ENCODE measurements at places on chromosomes 6 and 20.

- DNase-seq: no peak
Observed at GRCh38 chr20:5822569-5822968, 72.4 kb downstream of the SHLD1 start.

- no peak for DNase-seq
Observed at GRCh38 chr6:53179961-53180651, 31.5 kb upstream of the GCM1 start.

DNA sequence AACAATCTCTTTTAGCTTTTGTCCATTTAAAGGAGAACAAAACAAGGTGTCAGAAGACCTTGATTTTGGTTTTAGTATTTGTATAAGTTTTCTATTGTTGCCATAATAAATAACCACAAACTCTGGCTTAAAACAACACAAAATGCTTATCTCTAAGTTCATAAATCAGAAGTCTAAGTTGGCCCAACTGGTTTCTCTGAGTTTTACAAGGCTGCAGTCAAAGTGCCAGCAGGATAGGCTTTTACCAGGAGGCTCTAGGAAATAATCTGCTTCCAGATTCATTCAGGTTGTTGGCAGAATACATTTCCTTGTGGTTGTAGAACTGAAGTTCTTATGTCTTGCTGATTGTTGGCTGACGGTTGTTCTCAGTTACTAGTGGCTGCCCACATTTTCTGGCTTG, 147.2 kb upstream of the HMGCLL1 start:
- DNase-seq: no peak

GRCh38 chr6:129575378-129576118, 134.4 kb downstream of the ARHGAP18 start:
- DNase-seq: no peak

DNA sequence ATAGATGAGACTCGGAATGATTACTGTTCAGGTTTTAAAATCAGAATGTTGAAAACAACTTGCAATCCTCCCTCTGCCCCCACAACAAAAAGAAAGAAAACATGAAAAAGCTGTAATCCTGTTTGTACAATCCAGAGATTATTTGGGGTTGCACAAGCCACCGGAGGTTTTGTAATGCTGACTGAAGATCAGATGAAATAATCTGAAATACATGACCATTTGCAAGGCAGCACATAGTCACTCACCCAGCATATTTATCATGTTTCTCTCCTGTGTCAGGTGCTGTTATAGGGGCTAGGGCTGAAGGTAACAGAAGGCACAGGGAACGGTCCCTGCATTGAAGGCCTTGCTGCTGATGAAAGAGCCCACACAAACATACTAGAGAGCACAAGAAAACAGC, 85.3 kb downstream of the SIM1 start:
- DNase-seq: no peak

GRCh38 chr6:29763491-29764289, 40.5 kb downstream of the HLA-F start:
- DNase-seq: no peak

DNA sequence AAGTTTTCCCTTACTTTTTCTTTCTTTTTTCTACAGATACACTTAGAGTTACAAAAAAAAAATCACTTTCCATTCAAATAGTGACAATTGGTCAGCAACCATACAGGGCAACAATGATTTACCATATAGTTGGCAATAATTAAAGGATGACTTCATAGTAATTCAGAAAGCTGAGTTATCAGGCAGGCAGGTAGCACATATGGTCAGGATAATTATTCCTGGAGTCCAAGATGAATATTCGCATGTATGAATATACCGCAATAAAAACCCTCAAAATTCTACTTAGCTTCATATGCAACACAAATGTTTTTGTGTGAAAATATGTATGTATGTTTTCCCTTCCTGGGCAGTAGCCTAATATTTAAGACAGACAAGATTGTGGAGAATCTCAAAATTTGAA, 34.5 kb downstream of the COL19A1 start:
- DNase-seq: no peak

GRCh38 chr6:137832110-137832509, 34.9 kb upstream of the TNFAIP3 start:
- DNase-seq: no peak

DNA sequence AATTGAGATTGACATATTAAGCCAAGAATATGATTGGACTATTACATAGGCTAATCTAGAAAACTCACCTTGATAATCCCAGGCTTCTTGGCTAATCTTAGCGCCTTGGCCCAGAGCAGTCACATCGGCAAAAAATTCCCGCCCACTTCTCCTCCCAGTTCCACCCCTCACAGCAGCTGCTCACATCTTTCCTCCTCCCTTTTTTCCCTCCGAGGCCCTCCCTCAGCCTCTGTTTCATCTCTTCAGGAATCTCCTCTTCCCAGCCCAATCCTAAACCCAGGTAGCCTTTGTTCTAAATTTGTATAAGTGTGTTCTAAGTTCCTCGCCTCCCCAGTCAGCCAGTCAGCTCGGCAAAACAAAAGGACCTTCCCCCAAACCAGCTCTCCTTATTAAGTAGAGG, 184.3 kb downstream of the PRKN start:
- no peak for DNase-seq

GRCh38 chr20:46237227-46237626, 71.1 kb downstream of the CDH22 start:
- no peak for DNase-seq

- peak; percentile 81 for DNase-seq
Observed at GRCh38 chr6:169831450-169832246, 80.2 kb downstream of the ERMARD start.

- DNase-seq: no peak
Observed at GRCh38 chr6:147132889-147133288, 71.3 kb upstream of the STXBP5 start.

- no peak for DNase-seq
Observed at GRCh38 chr20:31758991-31759390, 19.9 kb downstream of the TPX2 start.

GRCh38 chr6:106628658-106629102, 618 bp downstream of the RTN4IP1 start:
- DNase-seq: no peak

DNA sequence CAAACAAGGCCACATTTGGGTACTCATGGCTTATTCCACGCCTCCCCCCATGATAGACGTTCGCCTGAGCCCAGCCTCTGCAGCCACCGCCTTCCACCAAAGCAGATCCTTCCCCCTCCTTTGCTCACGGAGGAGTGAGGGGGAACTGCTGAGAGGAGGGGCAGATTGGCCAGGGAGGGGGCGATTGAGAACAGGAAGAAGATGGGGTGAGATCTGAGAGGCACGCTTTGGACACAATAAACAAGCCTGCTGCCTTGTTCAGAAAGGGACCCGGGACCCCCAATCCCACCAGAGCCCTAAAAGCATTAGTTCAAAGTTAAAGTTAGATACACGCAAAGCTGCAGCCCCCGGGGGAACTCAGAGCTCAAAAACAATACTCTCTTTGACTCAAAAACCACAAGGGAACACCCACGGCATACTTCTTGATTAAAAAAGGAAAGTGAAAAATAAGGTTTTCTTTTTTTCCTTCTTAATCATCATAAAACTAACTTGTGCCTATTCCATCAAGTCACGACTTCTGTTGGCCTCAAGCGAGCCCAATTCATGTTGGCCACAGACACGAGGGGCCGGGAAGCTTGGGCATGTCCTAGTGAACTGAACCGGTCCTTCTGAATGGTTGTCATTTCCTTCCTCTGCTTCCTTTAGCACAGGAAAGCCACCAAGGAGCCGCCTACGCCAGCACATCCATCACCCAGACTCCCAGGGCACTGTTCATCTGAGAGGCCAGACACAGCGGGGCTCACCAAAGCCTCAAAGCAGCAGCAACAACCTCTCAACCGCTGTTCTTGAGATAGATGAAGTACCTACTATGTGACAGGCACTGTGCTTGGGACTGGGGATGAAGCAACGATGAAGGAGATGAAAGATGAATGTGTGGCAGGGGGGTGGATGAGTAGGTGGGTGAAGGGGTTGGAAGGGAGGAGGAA, 44.7 kb downstream of the NFATC2 start:
- DNase-seq: peak; percentile 81

DNA sequence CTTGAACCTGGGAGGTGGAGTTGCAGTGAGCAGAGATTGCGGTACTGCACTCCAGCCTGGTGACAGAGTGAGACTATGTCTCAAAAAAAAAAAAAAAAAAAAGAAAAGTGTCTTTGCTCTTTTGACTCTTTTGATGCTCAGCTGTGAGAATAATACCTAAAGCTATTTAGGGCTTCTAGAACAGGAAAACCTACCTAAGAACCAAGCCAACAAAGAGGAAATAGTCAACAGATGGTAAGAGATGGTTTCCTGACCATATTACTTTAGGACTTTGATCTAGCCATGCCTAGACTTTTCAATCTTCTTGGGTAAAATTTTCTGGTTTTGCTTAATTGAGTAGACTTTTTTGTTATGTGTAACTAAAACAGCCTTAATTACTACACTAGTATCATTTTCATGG, 508.1 kb downstream of the EPHA7 start:
- no peak for DNase-seq

GRCh38 chr6:167449094-167449861, 124.4 kb downstream of the TTLL2 start:
- DNase-seq: no peak

- no peak for DNase-seq
Observed at GRCh38 chr6:84645563-84646266, 118.7 kb downstream of the TBX18 start.

GRCh38 chr6:23826572-23826971, 299.4 kb upstream of the NRSN1 start:
- no peak for DNase-seq

DNA sequence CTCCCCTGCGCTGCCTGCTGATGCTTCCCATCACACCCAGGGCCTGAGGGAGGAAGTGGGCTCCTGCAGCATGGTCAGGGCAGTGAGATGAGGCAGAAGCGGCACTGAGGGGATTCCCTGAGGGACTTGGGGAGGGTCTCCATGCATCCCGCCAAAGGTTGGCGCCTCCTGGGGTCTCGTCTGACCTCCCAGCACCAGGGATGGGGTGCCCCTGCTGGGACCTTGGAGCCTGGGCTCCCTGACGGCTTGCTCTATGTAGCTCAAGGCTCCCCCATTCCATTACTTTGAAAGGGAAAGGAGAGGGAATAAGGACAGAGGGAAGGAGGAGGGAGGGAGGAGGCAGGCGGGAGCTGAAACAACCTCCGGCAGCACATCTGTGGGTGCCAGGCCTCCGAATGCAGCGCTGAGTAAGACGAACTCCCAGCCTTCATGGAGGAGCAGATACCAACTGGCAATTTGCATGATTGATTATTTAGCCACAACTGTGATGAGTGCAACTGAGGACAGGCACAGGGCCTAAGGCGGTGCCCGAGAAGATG, 259.3 kb downstream of the ERMARD start:
- no peak for DNase-seq

DNA sequence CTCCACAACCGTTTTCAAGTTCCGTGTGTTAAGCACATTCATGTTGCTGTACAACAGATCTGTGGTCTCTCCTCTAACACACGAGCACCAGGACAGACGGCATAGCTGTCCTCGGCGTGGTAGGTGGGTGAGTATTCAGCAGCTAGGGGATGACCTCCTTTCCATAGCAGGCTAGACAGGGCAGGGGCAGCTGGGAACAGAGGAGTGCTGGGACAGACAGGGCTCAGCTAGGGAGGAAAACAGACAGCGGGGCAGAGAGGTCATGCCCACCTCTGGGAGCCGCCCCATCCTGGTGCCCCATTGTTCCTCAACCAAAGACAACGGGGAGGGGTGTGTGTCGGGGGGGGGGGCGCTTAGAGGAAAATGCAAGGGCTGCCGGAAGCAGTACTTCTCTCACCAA, 271.5 kb upstream of the FOXQ1 start:
- no peak for DNase-seq

- no peak for DNase-seq
Observed at GRCh38 chr20:23187751-23188150, 101.6 kb upstream of the CD93 start.

DNA sequence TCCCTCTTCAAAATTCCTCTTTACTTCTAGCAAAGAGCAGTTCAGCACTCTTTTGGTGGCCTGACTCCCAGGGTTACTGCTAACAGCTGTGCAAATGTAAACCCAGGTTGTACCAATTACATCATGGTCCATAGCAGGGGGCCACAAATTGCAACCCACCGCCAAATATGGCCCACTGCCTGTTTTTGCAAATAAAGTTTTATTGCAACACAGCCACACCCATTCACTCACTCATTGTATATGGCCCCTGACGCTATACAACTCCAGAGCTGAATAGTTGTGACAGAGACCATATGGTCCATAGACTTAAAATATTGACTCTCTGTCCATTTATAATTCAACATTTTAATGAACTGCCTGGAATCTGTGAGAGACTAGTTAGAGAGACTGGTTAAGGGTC, 233.4 kb downstream of the NFATC2 start:
- no peak for DNase-seq

DNA sequence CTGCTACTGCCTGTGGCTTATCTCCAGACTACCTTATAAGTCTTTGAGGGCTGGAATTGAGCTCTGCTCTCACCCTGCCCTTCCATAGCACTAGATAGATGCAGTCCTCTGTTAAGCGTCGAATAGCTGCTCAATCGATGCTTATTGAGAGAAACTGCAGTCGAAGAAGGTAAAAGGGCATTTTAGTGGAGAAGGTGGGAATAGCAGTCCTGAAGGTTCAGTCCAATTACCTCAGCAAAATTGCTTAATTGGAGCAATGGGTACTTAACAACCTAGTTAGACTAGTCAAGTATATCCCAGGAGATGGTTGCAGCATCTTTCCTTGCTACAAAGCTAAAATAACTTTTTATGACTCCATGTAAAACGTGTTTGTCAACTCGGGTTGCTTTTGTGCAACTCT, 66.8 kb upstream of the NT5E start:
- DNase-seq: no peak

GRCh38 chr6:84458271-84458670, 230.8 kb upstream of the CEP162 start:
- no peak for DNase-seq

DNA sequence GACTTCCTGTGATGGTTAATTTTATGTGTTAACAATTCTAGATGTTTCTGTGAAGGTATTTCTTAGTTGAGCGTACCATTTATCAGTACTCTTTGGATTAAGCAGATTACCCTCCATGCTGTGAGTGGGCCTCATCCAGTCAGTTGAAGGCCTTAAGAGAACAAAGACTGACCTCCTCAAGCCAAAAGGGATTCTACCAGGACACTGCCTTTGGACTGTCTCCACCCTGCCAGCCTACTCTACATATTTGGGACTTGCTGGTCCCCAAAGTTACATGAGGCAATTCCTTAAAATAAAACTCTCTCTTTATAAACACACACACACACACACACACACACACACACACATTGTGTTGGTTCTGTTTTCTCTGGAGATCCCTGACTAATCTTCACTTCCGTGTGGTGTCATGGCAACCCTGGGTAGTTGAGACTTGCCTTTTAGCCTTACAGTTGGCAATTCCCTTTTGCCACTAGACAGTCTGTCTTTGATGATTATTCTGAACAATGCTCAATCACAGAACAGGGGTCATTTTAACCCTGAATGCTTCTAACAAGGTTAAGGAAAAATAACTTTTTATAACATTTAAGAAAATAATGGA, 32.2 kb downstream of the MRAP2 start:
- no peak for DNase-seq

DNA sequence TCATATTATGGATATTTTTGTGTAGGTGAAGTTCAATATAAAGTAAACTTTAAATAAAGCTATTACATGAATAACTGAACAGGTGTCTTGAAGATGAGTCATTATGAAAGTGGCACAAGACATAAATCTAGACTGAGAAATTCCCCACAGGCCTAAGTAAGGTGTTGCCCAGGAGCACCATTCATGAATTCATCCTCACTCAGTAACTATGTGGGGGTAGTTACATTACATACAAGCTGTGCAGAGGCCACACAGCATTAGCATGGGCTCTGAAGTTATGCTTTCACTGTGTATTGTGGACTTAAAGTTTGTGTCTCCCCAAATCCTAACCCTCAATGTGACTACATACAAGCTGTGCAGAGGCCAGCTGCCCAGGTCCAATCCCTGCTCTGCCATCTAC, 65.9 kb downstream of the BCAS1 start:
- DNase-seq: peak; percentile 28
